Activated CD8-positive, alpha-beta T cell treated with anti-CD3 and anti-CD28 coated beads, Interleukin-2, amount 10 ng/mL, durations not matched to agents 7 days and 5 days (primary cell): ENCODE measurements at places on chromosomes 4 and X.

DNA sequence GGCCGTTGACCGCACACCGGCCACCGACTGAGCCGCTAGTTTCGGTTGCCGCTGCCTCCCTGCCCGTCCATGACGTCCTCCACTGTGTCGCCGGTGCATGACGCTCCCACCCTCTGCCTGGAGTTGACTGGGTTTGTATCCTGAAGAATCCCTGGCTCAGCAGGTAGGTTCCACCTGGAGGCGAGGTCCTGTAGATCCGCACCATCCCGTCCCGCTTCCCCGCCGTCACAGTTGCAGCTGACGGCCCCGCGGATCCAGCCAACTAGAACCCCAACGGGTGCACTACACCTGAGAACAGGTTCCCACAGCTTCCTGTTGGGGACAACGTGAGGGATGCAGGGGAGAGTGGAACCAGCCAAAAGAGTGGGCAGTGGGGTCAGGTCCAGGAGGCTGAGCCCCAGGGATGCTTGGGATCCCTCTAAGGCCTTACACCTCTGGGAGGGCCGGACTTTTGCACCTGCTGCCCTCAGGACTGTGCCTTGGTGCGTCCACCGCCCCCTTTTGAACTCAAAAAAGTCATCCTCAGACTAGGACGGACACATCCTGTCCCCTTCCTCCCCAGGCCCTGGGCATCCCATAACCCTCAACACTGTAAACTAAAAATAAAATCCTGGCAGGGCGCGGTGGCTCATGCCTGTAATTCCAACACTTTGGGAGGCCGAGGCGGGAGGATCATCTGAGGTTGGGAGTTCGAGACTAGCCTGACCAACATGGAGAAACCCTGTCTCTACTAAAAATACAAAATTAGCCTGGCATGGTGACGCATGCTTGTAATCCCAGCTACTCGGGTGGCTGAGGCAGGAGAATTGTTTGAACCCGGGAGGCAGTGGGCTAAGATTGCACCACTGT lies 1.1 kb upstream of the SLBP start:
- DNase-seq: no peak

DNA sequence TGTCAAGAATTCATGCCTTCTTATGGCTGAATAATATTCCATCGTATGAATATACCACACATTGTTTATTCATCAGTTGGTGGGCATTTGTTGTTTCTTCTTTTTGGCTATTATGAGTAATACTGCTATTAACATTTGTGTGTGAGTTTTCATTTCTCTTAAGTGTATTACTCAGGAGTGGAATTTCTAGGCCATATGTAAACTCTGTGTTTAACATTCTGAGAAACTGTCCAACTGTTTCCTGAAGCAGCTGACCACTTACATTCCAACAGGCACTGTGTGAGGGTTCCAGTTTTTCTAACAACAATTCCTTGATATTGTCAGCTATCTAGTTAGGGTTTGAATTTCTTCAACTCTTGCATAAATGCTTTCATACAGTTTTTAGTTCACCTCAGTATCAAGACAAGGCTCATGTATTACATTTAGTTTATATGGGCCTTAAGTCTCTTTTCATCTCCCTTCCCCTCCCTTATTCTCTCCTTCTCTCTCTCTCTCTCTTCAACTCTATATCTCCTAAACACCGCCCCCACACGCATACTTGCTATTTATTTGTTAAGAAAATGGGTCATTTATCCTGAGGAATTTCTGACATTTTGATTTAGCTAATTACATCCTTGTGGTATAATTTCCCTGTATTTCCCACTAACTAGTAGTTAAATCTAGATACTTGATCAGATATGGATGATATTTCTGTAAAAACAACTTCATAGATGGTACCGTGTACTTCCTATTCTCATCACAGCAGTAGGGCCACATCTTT lies 77.4 kb downstream of the WDR19 start:
- DNase-seq: no peak

DNA sequence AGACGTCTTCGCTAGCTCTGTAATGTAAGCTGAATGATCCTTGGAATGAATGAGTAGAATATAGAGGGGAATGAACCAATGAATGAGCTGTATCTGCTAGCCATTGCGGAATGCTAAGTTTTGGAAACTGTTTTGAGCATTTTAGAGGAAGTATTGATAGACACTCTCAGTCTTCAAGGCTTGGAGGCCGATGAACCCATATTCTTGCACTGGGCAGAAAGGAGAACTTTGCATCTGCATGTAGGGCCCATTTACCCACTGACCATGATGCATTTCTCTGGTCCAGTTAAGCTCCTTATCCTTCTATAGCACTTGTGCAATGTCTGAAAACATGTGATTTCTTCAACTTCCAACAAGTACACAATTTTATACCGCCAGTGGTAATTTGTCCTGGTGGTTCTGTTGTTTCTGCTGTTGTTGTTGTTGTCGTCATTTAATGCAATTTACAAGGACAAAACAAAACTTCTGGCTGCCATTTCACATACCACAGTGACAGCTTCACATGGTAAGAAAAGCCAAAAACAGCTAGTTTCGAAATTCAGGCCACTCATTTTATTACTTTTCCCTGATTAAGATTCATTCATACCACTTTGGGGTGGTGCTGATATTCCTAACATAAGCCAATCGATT lies 85.0 kb upstream of the MTM1 start:
- no peak for DNase-seq

GRCh38 chr4:122882857-122883735 lies 39.3 kb downstream of the NUDT6 start:
- DNase-seq: no peak

DNA sequence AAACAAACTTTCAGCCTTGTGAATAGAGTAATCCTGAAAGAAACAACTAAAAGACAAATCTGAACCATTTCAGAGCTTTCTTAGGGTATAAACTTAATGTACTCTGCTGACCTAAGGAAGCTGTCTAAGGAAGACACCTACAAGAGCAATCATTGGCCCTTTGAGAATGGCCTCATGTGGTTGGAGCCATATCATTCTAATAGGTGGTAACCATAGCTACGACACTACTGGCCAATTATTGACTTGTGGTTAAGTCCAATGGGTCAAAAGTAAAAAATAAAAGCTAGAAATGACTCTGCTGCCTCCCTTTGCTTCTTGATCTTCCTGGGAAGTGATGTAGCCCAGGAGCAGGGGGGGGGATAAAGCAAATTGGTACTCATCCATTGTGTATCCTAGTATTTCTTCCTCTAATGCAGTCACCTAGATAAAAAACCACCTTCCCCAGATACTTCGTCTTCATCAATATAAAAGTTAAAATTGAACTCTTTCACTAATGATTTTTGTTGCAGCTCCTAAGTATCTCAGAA lies 547.0 kb downstream of the ARAP2 start:
- DNase-seq: no peak

DNA sequence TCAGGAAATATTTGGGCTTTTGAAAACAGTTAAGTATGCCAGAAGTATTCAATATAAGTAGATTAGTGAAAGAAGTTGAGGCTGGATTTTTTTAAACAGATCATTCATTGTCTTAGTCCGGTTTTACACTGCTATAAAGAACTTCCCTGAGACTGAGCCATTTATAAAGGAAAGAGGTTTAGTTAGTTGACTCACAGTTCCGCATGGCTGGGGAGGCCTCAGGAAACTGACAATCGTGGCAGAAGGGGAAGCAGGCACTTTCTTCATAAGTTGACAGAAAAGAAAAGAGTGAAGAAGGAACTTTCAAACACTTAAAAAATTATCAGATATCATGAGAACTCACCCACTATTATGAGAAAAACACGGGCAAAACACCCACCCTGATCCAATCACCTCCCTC lies 31.1 kb upstream of the CYLC1 start:
- DNase-seq: no peak

GRCh38 chr4:159145992-159146330 lies 43.1 kb downstream of the RAPGEF2 start:
- no peak for DNase-seq

DNA sequence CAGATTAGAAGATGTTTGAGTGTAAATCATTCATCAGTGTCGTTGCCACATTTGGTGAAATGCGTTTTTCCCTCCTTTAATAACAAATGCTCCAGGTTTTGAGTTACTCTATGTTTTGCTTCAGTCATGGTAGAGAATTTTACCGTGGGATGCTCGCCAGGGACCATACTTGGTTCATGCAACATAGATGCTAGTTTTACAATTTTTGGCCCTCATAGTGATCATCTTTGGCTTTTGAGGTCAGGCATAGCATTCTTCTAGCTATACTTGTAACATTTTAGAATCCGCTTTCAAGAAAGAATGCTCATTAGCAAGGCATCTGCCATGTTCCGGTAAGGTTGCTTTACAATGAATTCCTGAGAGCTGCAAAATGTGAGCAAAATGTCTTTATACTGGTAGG lies 147.2 kb downstream of the SPCS3 start:
- DNase-seq: no peak

DNA sequence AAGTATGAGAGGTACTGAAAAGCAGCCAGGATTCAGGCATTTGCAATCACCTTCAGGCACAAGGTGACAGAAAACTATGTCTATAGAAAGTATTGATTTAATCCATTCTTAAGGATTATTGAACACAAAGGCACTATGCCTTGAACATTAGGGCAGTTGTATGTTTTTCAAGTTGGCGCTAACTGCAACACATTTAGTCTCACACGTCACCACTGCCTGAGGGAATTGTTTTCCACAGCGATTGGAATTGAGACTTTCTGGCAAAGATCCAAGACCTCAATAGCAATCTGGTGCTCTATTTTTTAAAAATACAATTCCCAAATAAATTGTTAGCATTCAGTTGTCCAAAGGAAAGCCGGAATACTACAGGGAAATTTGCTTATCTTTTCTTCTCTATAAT lies 52.7 kb upstream of the FTHL17 start:
- DNase-seq: no peak

DNA sequence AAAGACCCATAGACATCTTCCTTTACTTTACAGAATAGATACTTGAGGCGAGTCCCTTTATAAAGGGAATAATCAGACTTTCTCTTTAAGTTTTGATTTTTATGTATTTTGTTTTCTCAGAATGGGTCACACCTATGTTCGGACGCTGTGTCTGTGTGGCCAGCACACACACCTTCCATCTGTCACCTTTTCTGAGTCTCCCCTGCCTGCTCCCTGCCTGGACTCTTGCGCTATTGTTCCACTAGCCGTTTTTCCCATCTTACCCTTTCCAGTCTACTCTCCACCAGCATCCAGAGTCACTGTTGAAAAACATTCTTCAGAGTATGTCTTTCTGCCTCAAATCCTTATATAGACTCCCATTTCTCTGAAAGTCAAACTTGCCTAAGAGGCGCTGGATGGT lies 236.1 kb downstream of the MAML3 start:
- no peak for DNase-seq

DNA sequence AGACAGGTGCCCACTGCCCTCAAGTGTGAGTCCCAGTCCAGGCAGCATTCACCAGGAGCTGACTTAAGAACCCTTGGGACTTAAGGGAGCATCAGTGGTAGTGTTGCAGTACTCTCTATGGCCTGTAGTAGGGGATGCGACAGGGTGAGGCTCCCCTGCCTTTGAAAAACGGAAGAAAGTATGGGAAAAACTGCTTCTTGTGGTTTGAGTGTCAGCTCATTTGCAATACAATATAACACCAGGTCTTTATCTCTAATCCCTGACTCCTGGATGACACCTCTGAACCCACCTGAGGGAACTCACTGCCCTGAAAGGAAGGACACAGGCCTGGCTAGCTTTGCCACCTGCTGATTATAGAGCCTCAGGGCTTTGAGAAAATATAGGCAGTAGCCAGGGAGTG lies 176.0 kb downstream of the SMARCA1 start:
- DNase-seq: no peak

DNA sequence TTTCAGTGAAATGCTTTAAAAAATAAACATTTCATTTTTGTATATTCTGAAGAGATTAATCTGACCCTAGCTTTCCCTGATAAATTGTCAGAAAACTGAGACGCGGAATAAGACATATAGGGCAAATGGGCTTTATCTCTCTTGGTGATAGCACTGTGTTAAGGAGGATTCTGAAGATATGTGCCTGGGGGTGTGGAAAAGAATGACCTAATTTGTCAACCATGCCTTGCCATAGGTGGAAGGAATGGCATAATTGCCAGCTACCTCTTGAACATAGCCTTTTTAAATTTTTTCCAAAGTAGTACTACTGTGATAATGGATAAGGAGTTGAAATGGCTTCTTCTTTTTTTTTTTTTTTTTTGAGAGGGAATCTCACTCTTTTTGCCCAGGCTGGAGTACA lies 11.7 kb downstream of the JADE1 start:
- DNase-seq: no peak

DNA sequence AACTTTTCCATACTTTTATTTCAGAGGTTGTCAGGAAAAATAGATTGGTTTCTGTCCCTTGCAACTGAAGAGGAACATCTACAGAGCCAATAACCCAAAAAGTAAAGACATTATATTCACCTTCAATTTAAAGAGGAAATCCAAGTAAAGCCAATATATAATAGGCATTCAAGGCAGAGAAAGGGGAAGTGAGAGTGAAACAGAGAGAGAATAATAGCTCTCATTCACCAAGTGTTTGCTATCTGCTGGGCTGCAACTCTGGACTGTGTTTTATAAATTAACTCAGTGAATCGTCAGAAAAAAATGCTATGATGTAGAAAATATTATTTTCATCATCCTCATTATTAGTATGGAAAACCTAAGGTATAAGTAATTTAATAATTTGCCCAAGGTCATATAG lies 448.5 kb downstream of the TRAM1L1 start:
- no peak for DNase-seq

- DNase-seq: no peak
Observed at GRCh38 chr4:73303711-73304110, 45.1 kb upstream of the ANKRD17 start.

- no peak for DNase-seq
Observed at GRCh38 chr4:129377131-129377845, 281.3 kb downstream of the C4orf33 start.

GRCh38 chr4:139940600-139940999 lies 213.4 kb downstream of the MAML3 start:
- no peak for DNase-seq

DNA sequence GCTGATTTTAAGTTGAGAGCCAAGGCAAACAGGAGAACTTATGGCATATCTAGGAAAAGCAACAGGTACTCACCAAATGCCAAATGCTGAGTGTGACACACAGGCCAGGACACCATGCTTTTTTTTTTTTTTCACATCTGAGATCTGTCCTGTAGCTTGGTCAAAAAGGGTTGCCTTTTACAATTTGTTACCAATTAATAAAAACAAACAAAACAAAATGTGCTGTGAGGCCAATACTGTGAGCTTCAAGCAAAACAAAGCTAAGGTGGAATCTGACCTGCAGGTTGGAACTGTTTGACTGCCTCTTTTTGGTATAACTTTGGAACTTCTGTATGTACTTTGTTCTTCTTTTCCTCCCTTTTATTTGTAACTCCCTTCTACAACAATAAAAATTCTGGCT lies 548.5 kb upstream of the IGFBP7 start:
- DNase-seq: no peak

GRCh38 chr4:165208741-165209388 lies 1.5 kb downstream of the KLHL2 start:
- peak; percentile 49 for DNase-seq

- DNase-seq: no peak
Observed at GRCh38 chr4:76758290-76758882, 139.6 kb downstream of the SOWAHB start.

GRCh38 chrX:120560842-120561633 lies at the start of gene CUL4B:
TSS of gene CUL4B (minus strand) at chrX:120560962. CDS start at chrX:120560638, 324 bp downstream.
- DNase-seq: peak; percentile 94

GRCh38 chrX:150694738-150695410 lies 1.7 kb downstream of the MTMR1 start:
- peak; percentile 25 for DNase-seq

- no peak for DNase-seq
Observed at GRCh38 chrX:109952985-109953905, 49.7 kb upstream of the TMEM164 start.

- DNase-seq: no peak
Observed at GRCh38 chr4:127809173-127809800, 27.2 kb downstream of the HSPA4L start.
